ENCODE measurements at places on chromosomes 4 and X. TPM values are rescaled to one million over a fixed set of nuclear protein-coding genes. Genes with fewer than 3 reads are reported as not detected.

GRCh38 chr4:68383115-68383514, 33.2 kb upstream of the YTHDC1 start:
- DNase-seq, result no peak

DNA sequence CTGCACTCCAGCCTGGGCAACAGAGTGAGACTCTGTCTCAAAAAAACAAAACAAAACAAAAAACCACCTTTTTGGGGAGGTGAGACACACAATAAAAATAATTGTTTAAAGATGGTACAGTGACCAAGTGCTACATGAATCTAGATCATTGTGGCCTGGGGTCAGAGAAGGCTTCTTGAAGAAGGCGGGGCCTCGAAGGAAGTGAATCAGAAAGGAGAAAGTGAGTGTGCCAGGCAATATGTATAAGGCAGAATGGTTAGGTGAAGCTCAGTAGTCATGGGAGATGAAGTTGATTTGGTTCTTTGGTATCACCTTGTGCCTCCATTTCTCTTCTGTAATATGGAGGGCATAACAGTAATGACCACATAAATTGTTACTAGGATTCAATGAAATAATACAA, 58.9 kb downstream of the DOCK11 start:
- no peak for DNase-seq

DNA sequence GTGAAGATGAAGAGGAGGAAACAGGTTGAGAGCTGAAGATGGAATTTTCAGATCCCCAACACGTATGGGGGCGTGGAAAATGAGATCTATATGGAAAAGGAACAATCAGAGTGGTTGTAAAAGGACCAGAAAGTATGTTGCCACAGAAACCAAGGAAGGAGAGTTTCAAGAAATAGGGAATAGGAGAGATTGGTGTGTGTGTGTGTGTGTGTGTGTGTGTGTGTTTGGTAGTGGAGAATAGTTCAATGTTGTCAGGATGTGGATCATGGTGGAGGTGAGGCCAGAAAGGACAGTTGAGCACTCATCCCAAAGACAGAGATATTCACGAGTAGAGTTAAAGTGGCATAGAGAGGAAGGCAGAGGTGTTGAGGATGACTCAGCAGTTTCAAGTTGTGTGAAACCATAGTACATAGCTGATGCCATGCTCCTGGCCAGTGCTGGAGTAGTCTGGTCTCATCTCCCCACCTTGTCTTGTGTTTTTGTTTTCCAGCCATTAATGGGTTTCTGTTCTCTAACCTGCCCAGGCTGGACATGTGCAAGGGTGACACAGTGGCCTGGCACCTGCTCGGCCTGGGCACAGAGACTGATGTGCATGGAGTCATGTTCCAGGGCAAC, 36.1 kb downstream of the HEPH start:
- DNase-seq, result no peak

GRCh38 chr4:8247047-8247930, 22.3 kb upstream of the HTRA3 start:
- peak; percentile 95 for DNase-seq

- DNase-seq, result no peak
Measured at GRCh38 chr4:85500110-85500867, 25.3 kb downstream of the ARHGAP24 start.

DNA sequence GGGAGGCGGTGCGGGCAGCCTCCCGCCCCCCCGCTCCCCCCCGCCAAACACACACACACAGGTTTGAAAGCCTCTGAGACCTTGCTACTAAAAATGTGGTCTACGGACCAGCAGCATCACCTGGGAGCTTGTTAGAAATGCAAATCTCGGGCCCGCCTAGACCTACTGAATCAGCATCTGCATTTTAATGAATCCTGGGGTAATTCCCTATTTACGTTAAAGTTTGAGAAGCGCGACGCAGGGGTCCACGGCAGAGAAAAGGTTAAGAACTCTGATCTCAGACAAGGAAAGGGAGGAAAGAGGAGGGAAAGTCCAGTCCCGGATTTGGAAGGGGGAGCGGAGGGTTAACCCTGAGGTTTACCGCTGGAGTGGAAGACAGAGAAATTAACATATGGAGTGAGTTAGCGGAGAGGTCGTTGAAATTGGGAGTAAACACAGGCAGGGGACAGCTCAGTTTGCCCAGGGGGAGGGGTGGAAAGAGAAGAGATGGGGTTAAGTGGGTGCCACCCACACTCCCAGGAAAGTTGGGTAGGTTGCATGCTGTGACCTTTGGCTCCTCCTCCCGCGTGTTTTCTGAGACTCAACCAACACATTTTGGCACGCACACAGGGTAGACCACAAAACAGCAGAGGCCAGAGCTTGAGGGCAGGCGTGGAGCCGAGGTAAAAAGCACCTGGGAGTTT, 483.6 kb downstream of the BCOR start:
- no peak for DNase-seq

DNA sequence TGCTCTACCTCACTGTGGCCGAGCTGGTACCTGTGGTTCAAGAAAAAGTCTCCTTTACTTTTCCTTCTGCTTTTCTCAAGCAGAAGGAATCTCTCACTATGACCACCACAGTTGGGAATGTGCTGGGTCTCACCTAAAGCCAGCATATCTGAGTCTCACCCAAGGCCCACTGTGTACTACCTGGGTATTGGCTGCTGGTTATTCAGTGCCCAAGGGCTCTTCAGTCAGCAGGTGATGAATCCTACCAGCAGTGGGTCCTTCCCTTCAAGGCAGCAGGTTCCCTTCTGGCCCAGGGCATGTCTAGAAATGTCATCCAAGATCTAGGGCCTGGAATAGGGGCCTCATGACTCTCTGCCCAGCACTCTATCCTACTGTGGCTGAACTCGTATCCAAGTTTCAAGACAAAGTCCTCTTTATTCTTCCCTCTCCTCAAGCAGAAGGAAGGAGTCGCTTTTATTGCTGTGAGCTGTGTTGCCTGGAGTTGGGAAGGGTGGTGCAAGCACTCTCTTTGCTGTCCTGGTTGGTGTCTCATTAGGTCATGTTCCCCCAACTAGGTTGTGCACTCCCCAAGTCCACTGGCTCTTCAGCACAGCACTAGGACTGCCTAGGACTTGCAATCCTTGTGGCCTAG, 6.1 kb downstream of the CXCL10 start:
- DNase-seq, result no peak

- DNase-seq, result no peak
Measured at GRCh38 chr4:41647383-41647782, 101.1 kb downstream of the PHOX2B start.

- no peak for DNase-seq
Measured at GRCh38 chr4:2545321-2546013, 9.0 kb downstream of the FAM193A start.

DNA sequence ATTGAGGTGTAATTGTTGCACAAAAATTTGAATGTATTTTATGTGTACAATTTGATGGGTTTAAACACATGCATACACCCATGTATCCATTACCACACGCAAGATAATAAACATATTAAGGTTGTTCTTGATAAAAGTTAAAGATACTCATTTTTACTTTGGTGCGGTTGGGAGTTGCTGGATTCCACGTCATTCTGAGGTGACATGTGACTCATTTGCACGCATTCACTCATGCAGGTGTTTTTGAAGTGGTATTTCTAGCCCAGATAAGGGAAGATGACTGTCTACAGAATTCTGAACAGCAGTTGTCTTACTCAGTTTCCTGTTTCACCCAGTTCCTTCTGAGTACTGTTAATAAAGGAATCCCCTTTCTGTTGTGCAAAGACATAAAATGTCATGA, 142.0 kb downstream of the RTL3 start:
- no peak for DNase-seq

DNA sequence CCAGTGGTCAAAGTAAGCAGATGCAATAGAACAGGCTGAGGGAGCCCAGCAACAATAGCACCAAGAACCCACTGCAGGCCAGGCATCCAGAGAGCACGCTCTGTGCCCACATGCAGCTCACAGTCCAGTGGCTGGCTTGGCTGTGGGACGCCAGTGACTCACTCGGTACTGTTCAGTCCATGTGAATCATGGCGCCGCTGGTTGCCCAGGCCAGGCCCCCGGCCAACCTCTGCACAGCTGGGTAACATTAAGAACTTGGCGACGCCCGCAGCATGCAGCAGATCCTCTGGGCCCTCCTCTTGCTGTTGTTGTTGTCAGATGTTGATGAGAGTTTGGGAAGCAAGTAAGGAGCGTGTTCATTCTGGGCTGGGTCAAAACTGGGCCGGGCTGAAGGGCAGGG, 60.5 kb downstream of the MSX1 start:
- peak; percentile 46 for DNase-seq

DNA sequence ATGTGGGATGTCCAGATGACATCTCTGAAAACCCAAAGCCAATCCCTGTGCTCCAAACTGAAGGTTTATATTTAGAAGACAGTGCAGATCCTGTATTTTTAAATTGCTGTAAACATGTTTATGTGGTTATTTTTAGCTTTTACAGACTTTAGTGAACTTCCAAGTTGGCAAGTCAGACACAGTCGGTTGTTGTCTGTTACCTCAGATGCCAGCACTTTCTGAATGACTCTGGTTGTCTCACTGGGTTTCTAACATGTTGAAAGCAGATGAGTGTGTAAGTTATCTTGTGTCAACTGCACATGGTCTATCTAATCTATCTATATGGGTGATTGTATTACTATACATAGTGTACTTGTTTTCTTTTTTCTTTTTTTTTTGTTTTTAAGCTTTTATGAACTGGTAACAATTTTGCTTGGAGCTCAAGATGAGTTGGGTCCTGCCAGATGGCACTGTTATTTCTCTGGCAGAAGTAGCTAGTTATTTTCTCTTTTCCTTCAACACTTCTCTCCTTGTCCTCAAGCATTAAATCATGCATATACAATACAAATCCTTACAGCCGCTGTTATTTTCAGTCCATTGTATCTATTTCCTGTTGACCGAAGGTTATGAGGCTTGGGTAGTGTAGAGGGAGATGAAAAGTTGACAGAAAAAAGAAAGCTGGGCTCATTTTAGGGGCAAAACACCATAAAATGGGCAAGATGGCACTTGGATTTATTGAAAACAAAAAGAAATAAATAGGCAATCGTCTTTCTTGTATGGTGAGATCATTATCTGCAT, 66.3 kb downstream of the GAB1 start:
- DNase-seq, result no peak

- DNase-seq, result no peak
Measured at GRCh38 chrX:51862920-51863319, 30.5 kb upstream of the MAGED1 start.

DNA sequence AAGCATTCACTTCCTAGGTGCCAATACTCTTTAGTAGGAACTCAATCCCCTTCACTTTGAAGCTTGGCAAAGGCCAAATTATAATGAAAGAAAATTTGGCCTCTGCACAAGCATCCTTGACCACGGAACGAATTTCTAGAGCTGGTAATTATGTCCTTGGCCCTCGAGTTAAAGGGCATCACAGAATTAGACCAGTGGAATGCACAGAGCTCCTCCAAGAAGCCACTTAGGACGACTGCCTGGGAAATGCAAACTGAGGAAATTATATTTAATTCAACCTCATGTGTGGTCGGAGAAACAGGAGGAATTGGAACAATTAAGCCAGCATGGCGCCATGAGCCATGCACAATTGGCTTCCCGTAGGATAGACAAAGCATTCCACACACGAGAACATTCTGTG, 59.3 kb downstream of the NLGN4X start:
- DNase-seq, result no peak

DNA sequence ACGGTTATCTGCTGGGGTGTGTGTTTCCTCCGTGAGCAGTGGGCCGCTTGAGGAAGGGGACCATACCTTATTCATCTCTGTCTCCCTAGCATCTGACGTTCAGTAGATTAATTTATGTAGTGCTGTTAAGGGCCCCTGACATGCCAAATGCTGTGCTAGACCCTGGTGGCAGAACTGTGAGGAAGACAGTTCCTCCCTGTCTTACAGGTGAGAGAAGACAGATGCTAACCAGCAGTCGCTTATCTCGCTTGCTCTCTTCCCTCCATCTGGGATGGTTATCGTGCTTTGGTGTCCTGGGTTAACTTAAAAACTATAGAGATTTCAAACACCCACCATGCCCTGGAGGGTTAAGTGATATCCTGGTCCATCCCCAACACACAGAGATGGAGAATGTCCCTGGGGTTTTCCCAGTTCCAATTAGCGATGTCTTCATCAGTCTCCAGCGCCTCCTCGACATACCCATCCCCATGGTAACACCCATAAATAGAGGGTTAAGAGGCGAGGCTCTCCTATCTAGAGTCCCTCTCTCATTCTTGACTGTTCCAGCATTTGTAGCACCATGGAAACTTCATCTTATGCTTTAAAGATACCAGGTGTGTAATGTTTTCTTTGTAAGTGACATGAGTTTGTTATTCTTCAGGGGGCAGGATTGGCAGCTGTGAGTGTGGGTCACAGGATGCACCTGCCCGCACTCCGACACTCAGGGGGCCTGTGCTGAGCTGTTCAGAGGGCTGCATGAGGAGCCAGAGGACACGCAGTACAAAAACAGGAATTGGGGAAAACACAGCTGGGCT, 135.2 kb downstream of the STK32B start:
- DNase-seq, result no peak

DNA sequence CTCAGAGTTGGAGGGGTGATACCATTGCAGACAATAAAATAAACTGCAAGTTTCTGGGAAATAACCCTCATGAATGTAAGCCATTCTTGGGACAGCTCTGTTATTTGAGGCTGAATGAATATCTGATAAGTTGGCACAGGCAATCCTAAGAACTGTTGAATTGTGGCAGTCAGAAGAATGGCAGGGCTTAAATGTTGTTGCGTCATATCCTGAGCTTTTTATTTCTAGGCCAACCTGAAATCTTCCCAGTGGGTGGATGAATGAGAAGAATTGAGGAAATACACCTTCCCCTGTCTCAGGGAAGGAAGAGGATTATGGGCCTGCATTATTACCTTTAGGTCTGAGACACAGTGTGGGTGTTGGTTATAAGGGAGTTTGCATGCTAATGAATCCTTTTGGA, 64.4 kb upstream of the C4orf54 start:
- no peak for DNase-seq

GRCh38 chr4:168551945-168552695, 55.3 kb downstream of the PALLD start:
- no peak for DNase-seq

- no peak for DNase-seq
Measured at GRCh38 chr4:25813448-25814106, 49.2 kb downstream of the SEL1L3 start.

- DNase-seq, result no peak
Measured at GRCh38 chrX:75883446-75883845, 98.4 kb upstream of the MAGEE2 start.

GRCh38 chrX:40755291-40756249, 20.2 kb upstream of the MED14 start:
- no peak for DNase-seq

DNA sequence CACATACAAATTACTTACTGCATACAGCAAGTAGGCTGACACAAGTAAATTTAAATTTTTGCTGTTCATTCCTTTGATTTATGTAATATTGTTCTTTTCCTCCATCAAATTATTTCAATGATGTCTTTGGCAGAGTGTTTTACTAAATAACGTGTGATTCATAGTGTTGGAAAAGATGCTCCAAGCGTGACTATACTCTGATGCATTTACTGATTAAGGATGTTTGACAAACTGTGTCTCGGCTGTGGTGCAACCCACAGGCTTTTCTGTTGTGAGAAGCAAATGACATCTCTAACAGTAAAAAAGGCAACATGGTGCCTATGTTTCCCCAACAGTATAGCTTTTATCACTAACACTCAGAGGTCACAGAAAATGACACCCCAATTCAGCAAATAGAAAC, 540.9 kb downstream of the PPP4R3C start:
- no peak for DNase-seq

SUPT20HL2 gene
- not detected for total RNA-seq

BBS7 gene
- total RNA-seq, result 11.7 TPM

SLC6A8 gene
- 43.5 TPM for total RNA-seq

ACE2 gene
- total RNA-seq, result 0.65 TPM

ITM2A gene
- total RNA-seq, result 15.8 TPM

PAGE1 gene
- total RNA-seq, result not detected

SLC9A6 gene
- 16.7 TPM for total RNA-seq

NWD2 gene
- total RNA-seq, result 0.72 TPM

PNMA3 gene
- total RNA-seq, result not detected

LDOC1 gene
- total RNA-seq, result 9.4 TPM

COL4A6 gene
- total RNA-seq, result 15.3 TPM

AREG gene
- 10.1 TPM for total RNA-seq

Data from lower leg skin (tissue), 4 donors.